ENCODE measurements at places on chromosomes 7 and 10.

- DNase-seq: no peak
Measured at GRCh38 chr7:131482800-131483199, 73.6 kb downstream of the PODXL start.

GRCh38 chr10:79156334-79157274 is 87.8 kb downstream of the ZMIZ1 start:
- DNase-seq: no peak

- DNase-seq: no peak
Measured at GRCh38 chr7:73850781-73851207, 8.5 kb upstream of the METTL27 start.

DNA sequence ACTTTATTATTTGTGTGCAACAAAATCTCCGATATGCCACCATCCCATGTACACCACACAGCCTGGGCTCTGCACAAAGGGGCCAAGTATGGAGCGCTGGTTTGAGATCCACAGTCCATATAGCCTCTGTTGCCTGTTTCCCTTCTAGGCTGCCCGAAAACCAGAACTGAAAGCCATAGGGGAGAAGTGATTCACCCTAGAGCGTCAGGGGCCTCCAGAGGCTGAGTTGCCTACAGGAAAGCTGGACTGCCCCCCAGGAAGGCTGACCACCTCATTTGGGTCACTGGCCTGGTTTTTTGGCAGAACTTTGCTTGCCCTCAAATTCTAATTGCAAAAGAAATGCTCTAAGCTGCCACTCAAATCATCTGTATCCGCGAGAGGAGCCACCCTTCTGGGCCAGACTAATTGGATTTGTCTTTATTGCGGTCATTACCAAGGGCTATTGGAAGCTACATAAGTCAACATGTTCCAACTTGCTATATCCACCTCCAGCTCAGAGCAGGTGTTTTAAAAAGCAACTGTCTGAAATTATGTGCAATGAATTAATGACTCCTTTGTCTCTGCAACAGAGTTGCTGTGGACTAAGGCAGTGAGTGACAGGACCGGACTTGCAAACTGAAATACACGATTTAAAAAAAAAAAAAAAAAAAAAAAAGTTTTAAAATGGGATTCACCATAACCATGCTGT is 28.3 kb upstream of the FRMD4A start:
- DNase-seq: peak; percentile 39

- no peak for DNase-seq
Measured at GRCh38 chr10:14528450-14528849, 197.7 kb upstream of the FRMD4A start.

DNA sequence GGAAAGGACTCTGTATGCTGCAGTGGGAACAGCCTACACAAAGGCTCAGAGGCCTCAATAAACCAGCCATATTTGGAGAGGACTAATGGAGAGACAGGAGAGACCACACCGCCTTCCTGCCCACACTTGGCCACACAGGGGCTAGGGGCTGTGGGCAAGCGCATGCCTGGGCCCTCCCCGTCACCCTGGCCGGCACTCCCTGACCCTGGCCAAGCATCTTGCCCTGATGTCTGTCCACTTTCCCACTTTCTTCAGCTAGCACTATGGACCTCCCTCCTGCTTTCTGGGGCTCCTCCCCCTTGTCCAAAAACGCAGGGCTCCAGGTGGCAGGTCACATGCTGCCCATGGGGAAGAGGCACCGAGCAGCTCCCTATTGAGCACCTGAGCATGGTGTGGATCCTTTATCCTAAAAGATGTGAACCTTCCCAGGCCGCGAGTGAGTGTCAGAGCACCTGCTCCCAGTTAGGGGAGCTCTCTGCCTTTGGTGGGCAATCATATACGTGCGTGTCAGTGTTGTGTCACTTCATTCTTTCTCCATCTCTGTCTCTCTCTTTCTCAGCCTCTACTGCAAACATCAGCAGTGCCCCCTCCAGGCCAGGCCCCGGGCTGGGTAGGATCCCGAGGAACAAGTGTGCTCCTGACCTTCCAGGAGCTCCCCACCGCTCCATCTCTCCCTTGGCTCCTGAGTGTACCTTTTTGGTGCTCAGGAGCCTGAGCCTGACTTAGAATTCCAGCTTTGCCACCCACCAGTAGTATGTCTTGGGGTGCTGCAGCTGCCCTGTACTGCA is 74.0 kb downstream of the ZMIZ1 start:
- no peak for DNase-seq

DNA sequence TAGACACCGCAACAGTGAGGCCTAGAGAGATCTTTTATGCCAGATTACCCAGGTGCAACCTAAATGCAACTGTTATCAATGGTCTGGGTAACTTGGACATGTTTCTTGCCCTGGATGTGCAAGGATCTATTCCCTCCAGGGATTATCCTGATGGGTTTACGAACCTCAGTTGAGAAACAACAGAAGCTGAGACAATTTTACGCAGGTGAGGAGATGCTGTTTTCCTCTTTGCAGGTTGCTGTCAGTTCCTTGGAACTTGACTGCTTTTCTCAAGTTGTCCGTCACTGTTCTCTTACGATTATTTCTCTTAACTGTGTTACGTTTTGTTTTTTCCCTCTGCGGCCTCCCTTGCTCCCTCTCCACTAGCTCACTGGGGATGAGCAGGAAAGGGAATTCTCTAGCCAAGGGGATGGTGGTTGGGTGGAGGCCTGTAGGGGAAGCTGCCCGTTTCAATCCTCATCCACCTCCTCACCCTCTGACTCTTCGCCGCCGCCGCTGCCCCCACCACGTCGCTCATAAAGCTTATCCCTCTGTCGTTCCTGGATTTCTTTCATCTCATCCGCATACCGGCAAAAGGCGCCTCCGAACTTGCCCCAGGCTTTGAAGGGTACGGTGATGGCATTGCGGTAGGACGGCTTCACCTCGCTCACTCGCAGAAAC is 1.2 kb downstream of the PURB start:
- DNase-seq: no peak

DNA sequence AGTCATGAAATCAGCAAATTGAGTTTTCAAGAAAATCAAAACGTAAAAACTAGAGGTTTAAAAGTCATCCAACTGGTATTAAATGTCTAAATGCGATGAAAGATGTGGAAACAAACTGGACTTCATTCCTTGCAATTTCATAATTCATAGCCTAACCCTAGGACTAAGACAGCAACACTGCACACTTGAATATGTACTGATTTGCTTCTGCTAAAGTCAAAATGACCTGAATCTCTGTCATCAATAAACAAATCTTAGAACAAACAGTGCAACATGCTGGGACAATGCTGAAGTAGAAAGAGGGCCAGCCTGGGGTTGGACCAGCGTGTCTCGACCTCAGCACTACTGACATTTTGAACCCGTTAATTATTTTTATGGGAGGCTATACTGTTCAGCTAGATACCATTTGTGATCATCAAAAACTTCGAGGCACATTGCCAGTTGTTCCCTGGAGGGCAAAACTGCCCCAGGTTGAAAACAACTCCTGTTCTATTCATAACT is 47.1 kb downstream of the MYOF start:
- DNase-seq: no peak

- peak; percentile 35 for DNase-seq
Measured at GRCh38 chr10:71233482-71233892, 21.1 kb downstream of the UNC5B start.

DNA sequence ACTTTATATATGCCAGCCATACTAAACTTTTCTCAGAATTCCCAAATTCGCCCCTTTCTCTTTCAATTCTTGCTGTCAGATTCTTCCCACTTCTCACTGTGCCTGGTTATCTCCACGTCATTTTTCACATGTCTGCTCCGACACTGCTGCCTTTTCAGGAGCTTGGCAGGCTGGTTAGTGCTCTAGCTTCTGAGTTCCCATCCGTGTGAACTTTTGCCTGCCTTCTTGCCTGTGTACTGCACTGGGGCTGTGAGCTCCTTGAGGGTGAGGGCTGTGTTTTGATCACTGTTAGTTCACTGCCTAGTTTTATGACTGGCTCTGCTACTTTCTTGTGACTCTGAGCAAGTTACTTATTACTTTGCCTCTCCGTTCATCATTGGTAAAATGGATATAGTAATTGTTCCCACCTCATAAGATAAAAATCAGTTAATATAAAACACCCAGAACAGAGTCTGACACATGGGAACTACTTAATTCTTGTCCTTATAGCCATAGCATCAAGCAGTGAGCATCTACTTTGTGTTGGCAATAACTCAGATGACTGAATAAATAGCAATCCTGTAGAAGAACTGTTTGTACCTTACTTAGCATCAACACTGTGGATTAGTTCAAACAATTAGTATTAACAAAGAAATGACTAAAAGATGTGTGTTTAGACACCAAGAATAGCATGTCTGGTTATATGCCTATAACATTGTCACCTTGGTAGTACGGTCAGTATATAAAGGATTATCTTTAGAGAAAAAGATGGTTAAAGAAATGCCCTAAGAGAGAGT is 5.5 kb downstream of the GSTO1 start:
- DNase-seq: no peak

DNA sequence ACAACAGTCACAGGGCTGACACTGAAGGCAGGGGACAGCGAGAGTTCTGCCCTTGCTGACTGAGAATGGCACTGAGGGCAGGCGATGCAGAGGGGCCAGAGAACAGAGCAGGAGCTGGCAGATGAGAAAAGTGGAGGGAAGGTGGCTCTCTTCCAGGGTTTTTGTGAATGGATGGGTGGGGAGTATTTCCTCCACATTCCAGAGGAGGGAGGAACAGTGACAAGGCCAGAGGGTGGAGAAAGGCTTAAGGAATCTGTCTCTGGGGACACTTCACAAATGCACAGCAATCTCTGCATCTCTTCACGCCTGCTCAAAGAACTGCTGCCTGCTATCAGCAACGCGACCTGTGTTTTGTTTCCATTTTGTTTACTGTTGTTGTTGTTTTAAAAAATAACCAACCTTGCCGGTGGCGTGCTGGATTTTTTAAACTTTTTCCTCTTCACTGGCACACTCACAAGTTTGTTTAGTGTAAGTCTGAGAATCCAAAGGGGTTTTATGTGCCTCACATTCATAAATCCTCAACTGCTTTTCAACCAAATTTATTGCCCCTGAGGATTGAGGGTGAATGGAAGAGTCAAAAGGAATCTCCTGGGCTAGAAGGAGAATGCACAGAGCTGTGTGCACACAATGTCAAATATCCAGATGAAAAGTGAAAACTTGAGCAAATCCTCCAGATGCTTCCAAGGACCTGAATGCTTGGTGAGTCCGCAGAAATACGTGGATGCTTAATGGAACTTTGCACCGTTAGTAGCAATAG is 129.3 kb downstream of the GLI3 start:
- no peak for DNase-seq

DNA sequence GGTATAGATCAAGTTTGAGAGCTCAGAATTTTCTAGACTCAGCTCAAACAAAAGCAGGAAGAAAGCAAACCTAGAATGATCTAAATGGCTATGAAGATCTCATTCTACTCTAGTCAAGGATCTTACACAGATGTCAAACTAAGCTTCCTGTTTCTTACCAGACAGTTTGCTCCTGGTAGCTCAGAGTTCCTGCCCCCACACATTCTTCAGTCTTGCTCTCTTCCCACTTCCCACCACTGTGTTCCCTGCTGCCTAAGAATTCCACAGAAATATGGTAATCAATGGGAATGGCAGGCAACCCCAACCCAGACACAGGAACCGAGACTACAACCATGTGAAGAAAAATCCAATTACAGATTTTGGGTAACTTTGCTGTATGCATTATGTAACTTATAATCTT is 133.4 kb upstream of the PTN start:
- DNase-seq: no peak

GRCh38 chr7:81743665-81744064 is 26.2 kb downstream of the HGF start:
- no peak for DNase-seq

- no peak for DNase-seq
Measured at GRCh38 chr10:82213784-82214183, 338.8 kb downstream of the NRG3 start.

- no peak for DNase-seq
Measured at GRCh38 chr10:52578871-52579405, 193.6 kb downstream of the MBL2 start.

GRCh38 chr10:114691442-114691941 is 33.4 kb upstream of the ABLIM1 start:
- no peak for DNase-seq

GRCh38 chr7:1926908-1927306 is 256.8 kb downstream of the ELFN1 start:
- DNase-seq: no peak

GRCh38 chr10:107915215-107915610 is 750.7 kb upstream of the SORCS1 start:
- DNase-seq: no peak

GRCh38 chr7:38594949-38595348 is 36.2 kb downstream of the AMPH start:
- no peak for DNase-seq

- DNase-seq: no peak
Measured at GRCh38 chr7:30977896-30978564, 14.3 kb downstream of the GHRHR start.

DNA sequence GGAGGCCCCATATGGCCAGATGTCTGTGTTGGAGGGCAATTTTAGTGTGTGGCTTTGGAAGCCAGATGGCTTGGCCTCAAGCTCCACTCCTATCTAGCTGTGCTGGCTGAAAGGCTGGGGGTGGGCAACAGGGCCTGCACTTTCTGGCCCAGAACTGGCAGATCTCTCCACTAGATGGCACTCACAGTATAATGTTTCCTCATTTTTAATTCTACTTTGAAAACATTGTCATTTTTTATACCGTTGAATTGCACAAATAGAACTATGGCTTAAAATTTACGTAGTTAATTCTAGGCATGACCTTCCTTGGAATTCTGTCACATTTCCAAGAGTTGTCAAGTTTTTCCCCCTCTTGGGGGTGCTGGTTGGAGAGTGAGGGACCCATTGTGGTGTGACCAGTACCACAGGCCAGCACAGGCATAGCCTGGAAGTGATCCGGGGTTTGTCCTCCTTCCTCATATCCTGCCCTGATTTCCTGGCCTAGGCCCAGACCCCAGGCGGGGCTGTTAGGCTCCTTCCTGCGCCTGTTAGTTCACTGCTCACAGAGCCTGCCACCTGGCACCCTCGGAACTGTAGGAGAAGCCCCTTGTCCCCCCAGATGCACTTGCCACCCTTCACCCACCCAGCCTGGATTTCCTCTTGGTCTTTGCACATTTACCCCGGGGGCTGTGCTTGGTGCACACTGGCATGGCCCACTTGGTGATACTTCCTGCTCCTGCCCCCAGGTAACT is 52.8 kb downstream of the ARHGAP22 start:
- peak; percentile 42 for DNase-seq

GRCh38 chr10:86798611-86799010 is 42.2 kb downstream of the BMPR1A start:
- no peak for DNase-seq

GRCh38 chr7:94949532-94949931 is 42.1 kb downstream of the PPP1R9A start:
- DNase-seq: no peak

GRCh38 chr7:92517631-92518030 is 10.7 kb downstream of the PEX1 start:
- no peak for DNase-seq

- no peak for DNase-seq
Measured at GRCh38 chr7:69847921-69848612, 249.8 kb downstream of the AUTS2 start.

- DNase-seq: no peak
Measured at GRCh38 chr7:134245253-134245652, 71.5 kb downstream of the SLC35B4 start.

Measured in NCI-H446 treated with DMSO at 0.1 percent for 48 hours (cell line).